Stimulated activated CD4-positive, alpha-beta T cell treated with anti-CD3 and anti-CD28 coated beads, Interleukin-1b, Interleukin-23, amount 100 ng/mL, for 24 hours (primary cell): ENCODE measurements at places on chromosomes 2 and 18.

DNA sequence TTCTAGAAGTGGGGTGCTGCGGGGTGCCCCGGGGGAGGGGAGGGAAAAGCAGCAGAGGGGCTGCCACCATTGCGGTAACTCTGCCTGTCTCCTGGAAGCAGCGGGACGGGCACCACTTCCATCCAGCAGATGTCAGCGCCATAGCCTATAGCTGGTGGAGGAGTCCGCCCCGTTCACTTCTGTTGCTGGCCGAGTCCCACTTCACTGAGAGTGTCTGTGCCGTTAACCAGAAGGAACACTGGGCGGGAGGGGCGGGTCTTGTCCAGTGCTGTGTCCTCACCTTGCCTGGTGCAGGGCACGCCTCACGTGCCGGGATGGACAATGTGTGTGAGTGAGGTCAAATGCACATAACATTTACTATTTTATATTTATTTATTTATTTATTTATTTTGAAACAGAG is 19.3 kb upstream of the ODC1 start:
- DNase-seq = no peak

- DNase-seq = no peak
These were observed 20.6 kb upstream of the TMEFF2 start for GRCh38 chr2:192215096-192215877.

DNA sequence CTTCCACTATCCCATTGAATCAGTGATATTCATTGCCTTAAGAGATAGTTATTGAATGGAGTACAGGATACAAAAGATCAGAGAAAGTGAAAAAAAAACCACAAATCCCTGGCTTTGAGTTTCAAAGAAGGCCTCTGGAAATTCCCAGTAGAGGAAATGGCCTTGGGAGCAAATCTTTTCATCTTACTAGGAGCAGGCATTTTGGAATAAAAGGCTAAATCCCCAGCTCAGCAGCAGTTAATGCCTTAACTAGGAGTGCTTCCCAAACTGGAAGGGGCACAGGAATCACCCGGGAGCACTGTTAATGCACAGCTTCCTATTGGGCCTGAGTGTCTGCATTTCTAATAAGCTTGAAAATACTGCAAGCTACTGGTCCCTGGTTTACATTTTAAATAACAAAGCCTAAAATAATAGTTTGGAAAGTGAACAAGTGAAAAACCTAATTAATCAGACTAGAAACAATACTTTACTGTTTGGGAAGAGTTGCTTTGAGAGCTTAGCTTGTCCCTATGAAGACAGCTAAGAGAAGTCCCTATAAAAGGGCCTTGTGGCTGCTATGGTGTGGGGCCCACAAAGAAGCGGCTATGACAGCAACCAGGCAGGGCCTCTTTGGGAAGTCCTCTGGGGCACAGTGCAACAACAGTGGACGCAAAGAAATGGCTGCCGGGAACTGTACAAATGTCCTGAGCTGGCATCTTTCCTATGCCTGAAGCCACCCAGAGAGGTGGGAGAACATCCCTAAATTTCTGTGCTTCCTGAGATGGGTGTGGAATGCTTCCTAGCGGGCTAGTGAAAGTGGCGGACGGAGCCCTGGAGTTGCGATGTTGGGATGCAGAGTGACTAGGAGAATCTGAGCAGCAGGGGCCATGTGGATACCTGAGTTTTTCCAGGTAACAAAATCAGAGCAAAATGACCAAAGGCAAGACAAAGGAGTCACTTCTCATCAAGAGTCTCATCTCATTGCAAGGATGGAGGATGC is 117.1 kb upstream of the KLHL14 start:
- no peak for DNase-seq

GRCh38 chr2:101806701-101807100 is 109.2 kb downstream of the MAP4K4 start:
- DNase-seq = no peak

DNA sequence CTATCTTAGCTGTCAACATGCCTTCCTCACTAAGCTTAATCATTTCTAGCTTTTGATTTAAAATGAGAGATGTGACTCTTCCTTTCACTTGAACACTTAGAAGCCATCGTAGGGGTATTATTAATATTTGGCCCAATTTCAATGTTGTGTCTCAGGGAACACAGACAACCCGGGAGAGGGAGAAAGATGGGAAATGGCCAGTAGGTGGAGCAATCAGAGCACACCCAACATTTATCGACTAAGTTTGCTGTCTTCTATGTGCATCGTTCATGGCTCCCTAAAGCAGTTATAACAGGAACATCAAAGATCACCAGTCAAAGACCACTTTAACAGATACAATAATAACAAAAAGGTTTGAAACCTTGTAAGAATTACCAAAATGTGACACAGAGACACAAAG is 110.2 kb downstream of the OLA1 start:
- no peak for DNase-seq

- DNase-seq = no peak
These were observed 361.8 kb downstream of the RND3 start for GRCh38 chr2:150125708-150126107.

DNA sequence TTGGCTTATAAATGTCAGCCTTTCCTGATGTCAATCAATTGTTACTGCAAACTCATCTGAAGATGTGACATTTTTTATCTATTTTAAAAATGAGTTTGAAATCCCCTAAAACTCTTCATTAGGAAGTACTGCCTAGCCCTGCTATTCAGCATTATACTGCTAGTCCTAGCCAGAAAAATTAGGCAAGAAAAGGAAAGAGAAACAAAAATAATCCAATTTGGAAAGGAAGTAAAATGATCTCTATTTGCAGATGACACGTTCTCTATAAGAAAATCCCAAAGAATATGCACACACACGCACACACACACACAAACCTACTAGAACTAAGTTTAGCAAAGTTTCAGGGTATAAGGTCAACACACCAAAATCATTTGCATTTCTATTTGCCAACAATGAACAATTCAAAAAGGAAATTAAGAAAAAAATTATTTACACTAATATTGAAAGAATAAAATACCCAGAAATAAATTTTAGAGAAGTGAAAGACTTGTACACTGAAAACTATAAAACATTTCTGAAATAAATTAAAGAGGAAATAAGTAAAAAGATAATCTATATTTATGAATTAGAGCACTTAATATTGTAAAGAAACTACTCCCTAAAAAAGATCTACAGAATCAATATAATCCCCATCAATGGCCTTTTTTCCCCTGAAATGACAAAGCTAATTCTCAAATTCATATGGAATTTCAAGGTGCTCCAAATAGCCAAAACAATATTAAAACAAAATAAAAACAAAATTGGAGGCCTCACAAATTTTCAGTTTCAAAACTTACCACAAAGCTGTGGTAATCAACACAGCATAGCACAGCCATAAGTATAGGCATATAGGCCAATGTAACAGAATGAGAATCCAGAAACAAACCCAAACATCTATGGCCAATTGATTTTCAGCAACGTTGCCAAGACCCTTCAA is 433.7 kb upstream of the TRIB2 start:
- no peak for DNase-seq

GRCh38 chr2:235041221-235041917 is 89.6 kb downstream of the SH3BP4 start:
- no peak for DNase-seq

DNA sequence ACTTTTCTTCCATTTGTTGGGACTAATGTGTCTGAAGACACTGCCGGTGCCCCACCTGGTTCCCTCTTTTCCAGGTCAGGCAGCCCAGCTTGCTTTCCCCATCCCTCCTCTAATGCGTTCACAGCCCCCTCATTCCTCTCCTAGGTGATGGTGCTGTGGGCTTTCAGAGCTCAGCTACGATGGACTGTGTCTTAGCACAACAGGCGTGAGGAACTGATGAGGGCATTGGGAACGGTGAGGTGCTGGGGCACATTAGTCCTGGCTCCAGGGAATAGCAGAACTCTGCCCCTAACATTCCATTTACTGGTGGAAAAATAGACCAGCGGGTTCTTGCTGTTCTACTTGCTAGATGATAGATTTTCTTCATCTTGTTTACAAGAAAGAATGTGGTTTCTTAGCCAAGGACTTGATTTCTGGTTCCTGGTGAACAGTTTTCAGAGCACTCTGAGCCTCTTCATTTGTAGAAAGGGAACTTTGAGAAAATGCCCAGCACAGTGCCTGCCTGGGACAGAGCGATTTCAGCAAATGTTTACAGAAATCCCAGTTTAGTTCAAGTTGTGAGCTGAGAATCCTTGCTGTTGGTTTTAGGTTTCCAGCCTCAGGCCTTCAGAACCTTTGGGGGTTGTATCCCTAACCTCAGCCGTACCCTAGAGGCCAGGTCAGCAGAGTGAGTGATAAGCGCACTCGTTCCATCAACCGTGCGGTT is 42.5 kb downstream of the LDLRAD4 start:
- no peak for DNase-seq

DNA sequence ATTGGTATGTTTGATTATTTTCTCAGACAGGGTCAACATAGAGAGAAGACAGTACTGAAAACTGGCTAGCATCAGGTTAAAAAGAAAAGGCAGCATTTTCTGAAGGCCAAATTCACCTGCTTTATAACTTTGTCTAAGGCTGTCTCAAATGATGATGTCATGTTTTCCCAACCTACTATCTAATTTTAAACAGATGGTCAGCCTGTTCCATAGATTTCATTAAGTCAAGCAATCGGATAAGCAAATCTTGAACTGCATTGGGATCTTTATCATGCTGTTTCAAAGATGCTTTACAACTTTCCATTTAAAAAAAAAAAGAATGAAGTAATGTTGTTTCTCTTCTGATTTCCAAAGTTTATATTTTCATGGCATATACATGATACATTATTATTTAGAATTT is 56.3 kb upstream of the SPOPL start:
- no peak for DNase-seq

DNA sequence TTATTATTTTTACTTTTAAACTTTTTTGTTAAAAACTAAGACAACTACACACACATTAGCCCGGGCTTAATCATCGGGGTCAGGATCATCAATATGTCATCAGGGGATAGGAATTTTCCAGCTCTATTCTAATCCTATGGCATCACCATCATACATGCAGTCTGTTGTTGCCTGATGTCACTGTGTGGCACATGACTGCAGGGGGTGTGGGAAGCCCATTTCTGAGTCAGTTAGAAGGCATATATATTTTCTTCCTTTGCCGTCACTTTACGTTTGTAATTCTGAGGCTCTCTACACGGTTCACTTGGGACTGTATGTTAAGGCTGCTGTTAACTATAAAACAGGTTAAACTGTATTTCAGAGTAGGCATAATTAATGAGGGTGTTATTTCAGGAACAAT is 144.4 kb upstream of the ITGA6 start:
- no peak for DNase-seq

GRCh38 chr2:108905176-108905575 is 83.8 kb downstream of the EDAR start:
- no peak for DNase-seq

DNA sequence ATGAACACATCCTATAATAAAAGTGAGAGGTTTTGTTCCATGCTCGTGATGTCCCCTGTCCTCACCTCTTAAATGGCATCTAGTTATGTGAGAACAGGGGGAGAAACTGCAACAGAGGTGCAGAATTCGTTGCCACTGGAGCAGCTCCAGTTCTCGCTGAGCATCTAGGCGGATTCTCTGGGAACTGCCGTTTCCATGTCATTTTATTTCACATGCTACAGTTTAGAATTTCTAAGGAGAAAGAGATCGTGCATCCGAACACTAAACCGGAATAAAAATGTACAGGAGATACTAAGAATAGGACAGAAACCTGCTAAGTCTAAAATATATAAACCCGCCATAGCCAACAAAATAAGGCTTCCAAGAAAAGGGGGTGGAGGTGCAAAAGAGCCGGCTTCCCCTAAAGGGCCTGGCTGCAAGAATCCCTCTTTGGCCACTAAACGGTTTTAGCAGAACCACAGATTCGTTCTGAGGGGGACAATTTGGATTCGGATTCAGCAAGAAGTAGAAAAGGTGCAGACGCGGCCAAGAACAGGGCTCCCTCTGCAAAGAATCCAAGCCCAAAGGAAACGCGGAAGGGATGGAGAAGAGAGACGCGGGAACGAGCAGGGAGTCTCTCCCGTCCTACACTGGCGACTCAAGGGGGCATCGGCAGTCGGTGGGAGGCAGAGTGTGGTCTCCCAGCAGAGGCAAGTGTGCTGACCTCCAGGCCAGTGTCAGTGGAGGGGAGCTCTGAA is 1.3 kb downstream of the TMEM163 start:
- no peak for DNase-seq

DNA sequence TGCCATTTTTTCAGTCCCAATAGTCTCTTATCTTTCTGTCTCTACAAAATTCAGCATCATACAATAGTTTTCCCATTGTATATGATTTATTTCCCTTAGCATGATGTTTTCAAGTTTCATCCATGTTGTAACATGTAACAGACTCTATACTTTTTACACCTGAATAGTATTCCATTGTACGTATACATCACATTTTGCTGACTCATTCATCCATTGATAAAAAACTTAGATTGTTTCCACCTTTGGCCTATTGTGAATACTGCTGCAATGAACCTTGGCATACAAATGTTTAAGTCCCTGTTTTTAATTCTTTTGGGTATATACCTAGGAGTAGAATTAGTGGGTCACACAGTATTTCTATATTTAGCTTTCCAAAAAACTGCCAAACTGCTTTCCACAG is 349.3 kb upstream of the CDH2 start:
- no peak for DNase-seq

GRCh38 chr18:7946734-7947377 is 379.7 kb downstream of the PTPRM start:
- DNase-seq = no peak

DNA sequence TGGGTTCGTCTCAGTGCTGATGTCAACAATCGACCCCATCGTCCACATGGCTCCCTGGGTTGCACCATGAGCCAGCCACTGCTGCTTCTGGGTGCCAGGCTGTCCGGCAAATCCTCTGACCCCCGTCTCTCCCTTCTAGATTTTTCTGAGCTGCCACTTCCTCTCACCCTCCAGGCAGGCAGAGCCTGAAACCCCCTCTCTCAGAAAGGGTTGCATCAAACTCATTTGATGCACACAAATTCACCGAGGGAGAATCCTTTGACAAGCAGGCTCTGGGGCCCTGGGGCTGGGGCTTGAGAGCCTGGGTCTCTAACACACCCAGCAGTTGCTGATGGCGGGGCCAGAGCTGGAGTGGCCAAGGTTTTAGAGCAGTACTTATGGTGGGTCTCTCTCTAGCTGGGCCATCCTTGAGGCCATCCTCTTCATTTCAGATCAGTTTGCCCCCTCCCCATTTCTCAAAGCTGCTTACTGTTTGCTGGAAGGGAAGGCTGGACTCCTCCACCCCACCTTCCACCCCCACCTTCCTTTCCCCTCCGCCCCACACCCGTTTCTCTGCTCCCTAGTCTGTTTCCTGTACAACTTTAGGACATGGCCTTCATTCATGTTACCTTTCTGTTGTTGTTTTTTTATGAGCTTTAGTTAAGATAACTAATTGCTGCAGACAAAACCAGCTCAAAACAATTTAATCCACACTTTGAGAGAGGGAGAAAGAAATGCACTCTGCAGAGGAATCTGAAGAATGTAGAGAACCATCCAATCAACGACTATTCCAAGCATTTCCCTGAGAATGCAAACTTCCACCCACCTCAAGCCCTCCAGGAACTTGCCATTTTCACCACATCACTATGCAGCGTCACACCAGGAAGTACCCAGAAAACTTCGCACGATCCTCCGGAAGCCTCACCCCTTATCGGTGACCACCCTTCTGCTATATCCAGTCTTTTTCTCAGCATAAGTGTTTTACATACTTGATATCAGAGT is 69.5 kb downstream of the ARL4C start:
- DNase-seq = no peak
